Activated T-cell treated with anti-CD3 and anti-CD28 coated beads, Interleukin-2, amount 50 U/mL, for 72 hours (primary cell): ENCODE measurements at places on chromosomes 4 and X. TPM values are rescaled to one million over a fixed set of nuclear protein-coding genes. Genes with fewer than 3 reads are reported as not detected.

HUWE1 gene
- total RNA-seq, result 684 TPM

HS6ST2 gene
- total RNA-seq, result 0.12 TPM

- DNase-seq, result no peak
Measured at GRCh38 chr4:89129080-89129640, 17.8 kb downstream of the TIGD2 start.

DNA sequence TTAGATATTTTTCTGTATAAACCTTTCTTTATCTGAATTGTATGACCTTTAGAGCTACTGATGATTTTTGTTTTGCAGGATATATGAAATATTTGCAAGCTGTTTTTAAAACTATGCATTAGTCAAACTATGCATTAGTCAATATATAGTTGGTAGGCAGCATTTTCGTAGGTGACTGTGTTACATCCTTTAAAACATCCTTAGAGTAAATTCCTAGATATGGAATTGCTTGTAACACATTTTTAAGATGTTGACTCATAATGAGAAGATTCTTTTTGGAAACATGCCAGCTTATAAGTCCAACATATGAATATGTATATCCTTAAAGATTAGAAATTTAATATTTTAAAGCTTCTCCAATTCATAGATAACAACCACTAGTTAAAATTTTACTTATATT, 1768.5 kb downstream of the PCDH7 start:
- DNase-seq, result no peak

- no peak for DNase-seq
Measured at GRCh38 chr4:71609651-71610050, 174.2 kb downstream of the GC start.

DNA sequence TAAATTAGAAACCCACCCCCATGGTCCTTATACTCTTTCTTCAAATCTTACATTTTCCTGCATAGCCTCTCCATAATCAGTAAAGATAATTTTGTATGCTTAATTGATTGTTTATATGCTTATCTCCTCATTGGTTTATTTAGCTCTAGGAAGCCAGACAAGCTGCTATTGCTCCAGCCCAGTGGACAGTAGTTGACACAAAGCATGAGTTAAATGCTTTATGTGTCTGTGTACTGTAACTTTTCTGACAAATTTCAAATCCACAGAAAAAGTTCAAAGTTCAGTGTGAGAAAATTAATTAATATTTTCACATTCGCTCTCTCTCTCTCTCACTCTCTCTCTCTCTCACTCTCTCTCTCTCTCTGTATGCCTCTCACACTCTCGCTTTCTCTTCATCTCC, 181.7 kb downstream of the GABRB1 start:
- no peak for DNase-seq

DNA sequence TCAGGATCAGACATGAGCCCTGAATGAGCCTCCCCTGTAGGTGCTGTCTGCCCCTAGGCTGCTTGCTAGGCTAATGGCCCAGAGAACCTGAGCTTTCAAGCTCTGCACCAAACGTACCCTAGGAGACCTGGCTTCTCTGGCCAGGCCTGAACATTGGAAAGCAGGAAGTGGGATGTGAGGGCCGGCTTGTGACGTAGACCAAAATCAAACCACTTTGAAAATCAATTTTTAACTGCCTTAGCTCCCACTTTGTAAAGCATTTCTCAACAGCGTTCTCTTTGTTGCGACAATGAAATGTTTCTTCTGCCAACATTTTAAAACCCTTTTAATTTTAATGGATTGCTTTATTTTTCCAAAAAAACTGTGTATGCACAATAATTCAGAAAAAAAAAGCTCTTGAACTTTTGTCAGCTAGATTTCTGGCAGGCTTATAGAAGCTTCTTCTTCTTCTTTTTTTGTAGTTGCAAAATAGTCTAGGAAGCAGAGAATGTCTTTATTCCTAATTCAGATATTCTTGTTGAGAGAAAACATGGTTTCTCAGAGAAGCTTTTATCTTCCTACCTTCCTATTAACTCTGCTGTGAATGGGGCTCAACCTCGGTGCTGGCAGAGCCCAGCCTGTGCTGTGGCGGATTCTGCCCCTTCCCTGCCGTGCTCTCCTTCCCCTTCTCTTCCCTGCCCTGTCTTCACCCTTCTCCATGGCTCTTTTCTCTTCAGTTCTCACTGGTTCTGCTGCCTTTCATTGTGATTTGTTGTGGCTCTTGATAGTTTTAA, 145.2 kb upstream of the SFRP2 start:
- no peak for DNase-seq

- DNase-seq, result no peak
Measured at GRCh38 chr4:76624241-76624681, 189.2 kb downstream of the SHROOM3 start.
